Left cardiac atrium (tissue), 4 donors: ENCODE measurements at places on chromosomes 11 and 22. TPM values are rescaled to one million over a fixed set of nuclear protein-coding genes. Genes with fewer than 3 reads are reported as not detected.

DNA sequence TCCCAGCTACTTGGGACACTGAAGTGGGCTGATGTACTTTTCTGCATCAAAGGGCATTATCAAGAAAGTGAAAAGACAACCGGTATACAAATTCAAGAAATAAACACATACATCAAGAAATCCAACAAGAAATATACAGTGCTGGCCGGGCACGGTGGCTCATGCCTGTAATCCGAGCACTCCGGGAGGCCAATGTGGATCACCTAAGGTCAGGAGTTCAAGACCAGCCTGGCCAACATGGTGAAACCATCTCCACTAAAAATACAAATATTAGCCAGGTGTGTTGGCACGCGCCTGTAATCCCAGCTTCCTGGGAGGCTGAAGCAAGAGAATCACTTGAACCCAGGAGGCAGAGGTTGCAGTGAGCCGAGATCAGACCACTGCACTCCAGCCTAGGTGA lies 9.5 kb downstream of the USP28 start:
- DNase-seq, result no peak

DNA sequence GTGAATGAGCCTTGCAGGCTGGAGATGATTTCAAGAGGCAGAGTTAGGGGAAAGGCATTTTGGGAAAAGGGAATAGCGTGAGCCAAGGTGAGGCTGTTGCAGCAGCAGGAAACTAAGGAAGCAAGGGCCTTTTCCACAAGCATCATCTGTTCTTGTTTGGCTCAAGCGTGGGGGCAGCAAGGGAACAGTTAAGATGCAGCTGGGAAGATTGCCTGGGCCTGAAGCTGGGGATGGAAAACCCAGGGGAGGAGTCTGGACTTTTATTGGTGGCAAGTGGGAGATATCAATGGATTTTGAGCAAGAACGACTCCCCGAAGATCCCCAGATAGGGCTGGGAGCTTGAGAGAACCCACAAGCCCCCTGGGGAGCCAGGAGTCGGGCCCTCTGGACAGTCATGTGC lies 27.3 kb upstream of the PICK1 start:
- no peak for DNase-seq

- no peak for DNase-seq
Observed at GRCh38 chr22:22983123-22983522, 87.2 kb upstream of the GNAZ start.

GRCh38 chr11:6862961-6863360 lies at the start of gene OR10A2:
TSS of gene OR10A2 (plus strand) at chr11:6863057. CDS start at chr11:6869755, 6,698 bp downstream.
- no peak for DNase-seq

DNA sequence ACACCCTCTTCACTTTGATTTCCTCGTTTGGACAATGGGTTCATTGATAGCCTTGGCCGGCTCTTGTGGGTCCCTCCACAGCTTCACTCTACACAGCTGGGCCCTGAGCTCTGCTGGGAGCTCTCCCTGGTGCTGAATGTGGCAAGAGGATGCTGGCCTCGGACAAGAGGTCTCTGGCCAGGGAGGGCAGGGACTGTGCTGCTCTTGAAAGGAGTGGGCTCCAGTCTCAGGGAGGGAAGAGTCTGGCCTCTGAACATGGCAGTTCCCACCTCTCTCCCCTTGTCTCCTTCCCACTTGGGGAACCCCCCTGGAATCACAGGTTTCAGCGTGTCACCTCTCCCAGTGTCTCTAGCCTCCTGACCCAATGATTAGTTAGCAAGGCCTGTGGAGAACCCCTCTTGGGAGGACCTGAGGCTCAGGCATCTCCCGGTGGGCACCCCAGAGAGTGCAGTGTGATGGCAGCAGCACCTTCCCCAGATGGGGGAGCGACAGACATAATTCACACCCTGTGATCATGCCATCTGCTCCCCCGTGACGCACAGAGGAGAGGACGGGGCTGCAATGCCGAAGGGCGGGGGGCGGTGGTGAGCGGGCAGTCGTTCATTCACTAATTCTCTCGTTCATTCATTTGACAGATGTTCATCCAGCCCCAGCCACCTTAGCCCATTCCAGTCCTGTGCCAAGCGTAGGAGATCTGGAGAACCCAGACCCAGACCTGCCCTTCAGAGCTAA lies 2.8 kb upstream of the CABP7 start:
- peak; percentile 63 for DNase-seq

DNA sequence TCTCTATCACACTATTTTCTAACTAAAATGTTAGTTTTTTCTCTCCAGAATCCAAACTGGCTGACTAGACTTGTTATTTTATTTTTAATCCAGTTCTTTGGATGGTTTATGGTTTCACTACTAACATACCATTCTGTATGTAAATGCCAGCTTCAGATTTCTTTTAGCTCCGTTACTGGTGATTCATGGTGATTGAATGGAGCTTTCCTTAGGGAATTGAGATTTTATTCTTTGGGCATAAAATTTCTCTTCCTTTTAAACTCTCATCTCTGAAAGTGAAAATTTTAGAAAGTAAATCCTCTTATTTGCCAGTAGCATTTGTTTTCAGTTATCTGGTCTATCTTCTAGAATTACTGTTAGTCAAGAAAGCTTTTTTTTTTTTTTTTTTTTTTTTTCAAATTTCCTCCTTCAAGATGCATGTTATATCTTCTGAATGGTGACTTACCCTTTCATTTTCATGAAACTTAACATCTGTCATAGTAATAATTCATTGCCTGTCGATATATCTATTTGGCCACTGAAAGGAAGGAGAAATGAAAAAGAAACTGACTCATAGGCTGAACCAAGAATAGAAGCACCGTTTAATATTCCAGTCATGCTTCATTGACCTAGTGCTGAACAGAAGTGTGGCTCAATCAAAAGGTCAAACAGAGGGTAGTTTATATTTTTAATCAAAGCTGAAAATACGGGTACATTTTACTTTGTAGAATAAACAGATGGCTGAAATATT lies 6.4 kb downstream of the ENDOD1 start:
- DNase-seq, result no peak

DNA sequence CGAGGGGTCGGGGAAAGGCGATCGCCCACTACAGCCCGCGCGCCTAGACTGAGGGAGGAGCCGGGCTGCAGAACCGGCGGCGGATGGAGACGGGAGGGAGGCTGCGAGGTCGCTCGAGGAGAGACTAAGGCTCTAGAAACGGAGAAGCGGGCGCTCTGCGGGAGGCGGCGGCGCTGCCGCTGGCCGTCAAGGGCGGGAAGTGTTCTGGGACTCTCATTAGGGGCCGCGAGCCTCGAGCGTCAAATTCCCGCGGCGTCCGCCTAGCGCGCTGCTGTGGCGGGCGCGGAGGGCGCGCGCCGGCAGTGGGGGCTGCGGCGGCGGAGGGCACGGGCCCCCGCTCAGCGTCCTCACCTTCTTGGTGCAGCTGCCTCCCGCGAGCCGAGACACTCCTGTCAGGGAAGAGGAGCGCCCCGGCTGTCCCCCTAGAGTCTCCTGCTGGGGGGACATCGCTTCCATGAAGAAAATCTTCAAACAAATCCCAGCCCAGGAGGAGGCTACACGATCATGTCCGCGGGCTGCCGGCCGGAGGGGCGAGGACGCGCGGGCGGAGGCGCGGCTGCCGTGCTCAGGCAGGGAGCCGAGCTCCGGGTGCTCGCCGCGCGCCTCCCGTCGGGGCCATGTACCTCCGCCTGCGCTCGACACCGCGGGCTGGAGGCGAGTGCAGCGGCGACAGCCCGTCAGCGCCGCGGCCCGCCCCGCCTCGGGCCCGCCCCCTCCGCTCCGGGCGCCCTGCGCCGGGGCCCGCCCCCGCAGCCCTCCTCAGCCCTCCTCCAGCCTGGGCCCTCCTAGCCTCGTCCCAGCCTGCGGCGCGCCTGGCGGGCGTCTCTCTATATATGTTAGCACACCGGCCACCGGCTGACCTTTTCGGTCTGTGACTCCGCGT lies at the start of gene ARHGAP20:
Gene ARHGAP20 (minus strand): TSS at position 662 of the 883 bp plus-strand sequence. CDS start 206 bp downstream, at position 456.
- peak; percentile 71 for DNase-seq

The C1QTNF5 gene
- 25.1 TPM for total RNA-seq

The TSSC4 gene
- total RNA-seq, result 45.7 TPM

The KRTAP5-1 gene
- total RNA-seq, result not detected
